ENCODE measurements at places on chromosomes 13 and 19.

DNA sequence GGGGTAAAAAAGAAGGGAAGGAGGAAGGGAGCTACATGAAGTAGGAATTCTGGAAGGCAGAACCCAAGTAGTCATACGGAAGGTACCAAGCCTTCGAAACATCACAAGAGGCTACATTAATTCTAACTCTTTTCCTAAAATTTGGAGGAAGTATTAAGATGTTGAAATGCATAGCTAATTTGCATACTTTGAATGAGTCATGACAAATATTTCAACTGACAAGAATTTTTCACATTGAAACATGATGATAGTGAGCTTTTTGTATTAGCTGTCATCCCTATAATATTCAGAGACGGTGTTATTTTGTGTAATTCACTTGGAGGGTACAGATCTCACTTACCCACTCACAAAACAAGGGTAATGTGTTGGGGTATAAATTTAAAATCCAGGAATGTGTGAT is 9.1 kb upstream of the ACOD1 start:
- no peak for DNase-seq

GRCh38 chr19:16721051-16721450 is 1.4 kb downstream of the NWD1 start:
- no peak for DNase-seq

DNA sequence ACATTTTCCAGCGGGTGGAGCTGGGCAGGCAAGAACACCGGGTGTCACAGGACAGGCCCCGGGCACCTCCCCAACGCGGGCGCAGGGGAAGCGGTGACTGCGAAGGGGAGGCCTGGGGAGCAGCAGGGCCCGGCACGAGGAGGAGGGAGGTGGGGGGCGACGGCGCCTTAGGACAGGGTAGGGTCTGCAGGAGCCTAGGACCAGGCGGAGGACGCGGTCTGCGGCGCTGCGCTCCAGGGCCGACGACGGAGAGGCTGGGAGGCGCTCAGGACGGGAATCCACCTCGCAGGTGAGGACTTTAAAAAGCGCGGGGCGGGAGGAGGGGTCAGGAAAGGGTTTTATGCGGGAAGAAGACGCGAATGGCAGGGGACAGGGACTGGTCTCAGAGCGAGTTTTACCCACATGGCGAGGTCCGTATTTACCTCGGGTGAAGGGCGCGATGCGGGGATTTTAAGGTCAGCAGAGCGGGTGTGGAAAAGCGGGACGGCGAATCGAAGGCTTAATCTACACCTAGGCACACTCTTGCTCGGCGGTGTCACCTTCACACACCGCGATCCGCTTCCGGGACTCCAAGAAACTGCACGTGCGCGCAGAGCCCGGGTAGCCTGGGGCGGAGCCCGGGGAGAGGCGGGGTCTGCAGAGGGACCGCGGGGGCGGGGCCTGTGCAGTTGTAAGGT is 13.5 kb downstream of the ERVV-2 start:
- no peak for DNase-seq

GRCh38 chr13:27541386-27541785 is 78.9 kb downstream of the LNX2 start:
- DNase-seq = no peak

DNA sequence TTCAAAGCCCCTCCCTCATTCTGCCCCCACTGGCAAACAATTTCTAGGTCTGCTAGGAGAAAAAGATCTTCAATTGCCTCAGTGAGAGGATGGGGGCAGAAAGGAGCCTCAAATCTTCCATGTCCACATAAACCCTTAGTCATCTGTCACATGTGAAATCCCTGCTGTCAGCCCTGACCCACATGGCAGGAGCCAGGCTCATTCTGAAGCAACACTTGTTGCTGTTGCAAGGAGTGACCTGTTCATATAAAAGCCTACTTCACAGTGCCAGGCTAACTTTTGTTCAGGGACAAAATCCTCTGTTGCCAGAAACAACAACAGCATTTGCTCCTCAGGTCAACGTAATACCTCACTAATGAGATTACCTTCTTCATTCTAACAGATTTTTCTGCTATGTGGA is 70.5 kb downstream of the IRS2 start:
- DNase-seq = no peak

DNA sequence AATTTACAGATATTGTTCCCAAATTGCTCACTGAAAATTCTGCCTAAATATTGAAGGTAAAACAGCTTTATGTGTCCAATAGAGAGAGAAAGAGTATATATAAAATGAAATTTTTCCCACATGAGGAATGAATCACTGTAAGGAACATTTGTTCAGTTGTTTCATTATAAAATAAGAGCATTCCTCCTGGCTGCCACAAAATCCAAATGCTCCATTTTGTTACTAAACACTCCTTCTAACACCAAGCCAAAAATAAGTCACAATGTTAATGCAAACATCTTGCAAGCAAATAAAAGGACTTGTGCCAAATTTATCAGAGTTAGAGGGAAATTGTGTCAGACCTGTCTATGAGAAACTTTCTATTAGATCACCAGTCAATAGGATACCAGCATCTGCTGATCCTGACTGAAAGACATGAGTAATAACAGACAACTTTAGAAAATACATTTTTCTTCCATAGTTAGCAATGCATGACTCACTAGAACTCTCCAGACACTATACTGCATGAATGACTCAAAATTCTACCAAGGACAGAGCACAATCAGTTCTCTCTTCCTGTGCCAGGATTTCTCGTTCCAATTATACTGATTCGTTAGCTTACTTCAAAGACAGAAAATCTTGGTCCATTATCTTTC is 83.5 kb upstream of the FNDC3A start:
- no peak for DNase-seq

GRCh38 chr13:113851480-113851803 is 12.4 kb downstream of the GAS6 start:
- no peak for DNase-seq

DNA sequence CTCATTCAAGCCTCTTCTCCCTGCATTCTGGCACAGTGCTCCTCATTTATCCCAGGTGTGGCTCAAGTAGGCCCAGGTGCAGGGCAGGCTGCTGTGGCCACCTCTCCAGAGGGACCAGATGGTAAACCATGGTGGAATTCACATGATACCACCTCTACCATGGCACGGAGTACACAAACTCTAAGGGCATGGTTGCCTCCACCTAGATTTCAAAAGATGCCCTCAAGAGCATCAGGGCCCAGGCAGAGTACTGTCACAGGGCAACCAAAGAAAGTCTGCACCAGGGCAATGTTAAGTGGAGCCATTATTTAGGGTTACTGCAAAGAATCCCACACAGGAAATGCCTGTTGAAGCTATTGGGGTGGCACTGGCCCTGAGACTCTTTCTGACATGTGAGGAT is 647.1 kb upstream of the MIR17HG start:
- DNase-seq = no peak

GRCh38 chr19:35195830-35196229 is 32.7 kb downstream of the FAM187B start:
- no peak for DNase-seq

DNA sequence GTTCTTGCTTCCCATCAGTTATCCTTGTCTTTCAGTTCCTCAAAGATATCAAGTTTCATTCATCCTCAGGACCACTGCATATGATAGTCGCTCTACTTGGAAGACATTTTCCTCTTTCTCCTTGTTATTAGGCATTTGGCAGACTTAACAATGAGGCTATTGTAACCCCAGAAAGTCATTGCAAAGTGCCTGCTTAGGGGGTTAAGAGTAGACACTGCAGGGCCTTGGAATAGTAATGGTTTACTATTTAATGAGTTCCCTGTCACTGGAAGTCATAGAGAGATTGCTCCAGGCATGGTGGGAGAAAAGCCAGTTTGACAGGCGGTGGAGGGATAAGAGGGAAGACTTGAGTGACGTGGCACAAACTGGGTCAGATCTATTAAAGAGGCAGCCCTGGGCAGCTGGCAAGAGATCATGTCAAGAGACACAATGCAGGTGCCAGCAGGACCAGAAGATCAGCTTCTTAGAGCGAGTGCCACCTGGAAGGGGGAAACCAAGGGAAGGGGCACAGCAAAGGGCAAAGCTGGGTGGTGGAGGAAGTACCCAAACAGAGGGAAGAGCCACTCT is 16.8 kb upstream of the CPB2 start:
- no peak for DNase-seq

GRCh38 chr13:25887962-25888655 is 163.7 kb downstream of the SHISA2 start:
- DNase-seq = no peak

- DNase-seq = no peak
Measured at GRCh38 chr19:16089010-16089846, 12.9 kb downstream of the TPM4 start.

DNA sequence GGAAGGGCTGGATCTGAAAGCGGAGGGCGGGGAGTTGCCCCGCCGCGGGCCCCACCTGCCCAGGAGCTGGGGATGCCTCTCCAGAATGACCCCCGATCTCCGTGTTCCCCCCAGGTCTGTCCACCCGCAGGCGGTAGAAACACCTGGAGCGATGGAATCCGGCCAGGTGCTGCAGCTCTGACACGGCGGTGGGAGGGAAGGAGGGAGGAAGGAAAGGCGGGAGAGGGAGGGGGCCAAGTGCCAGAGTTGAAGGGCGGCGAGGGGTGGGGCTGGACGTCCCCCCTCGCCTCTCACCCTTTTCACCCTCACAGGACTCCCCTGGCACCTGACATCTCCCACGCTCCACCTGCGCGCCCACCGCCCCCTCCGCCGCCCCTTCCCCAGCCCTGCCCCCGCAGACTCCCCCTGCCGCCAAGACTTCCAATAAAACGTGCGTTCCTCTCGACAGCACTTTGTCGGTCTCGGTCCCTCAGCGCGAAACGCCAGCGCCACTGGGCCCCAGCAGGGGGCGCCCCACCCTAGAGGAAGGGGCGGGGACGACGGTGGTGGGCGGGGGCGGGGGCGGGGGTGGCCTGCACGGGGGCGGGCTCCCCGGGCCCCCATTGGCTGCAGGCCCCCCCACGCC is 337 bp upstream of the FXYD7 start:
- peak; percentile 61 for DNase-seq

DNA sequence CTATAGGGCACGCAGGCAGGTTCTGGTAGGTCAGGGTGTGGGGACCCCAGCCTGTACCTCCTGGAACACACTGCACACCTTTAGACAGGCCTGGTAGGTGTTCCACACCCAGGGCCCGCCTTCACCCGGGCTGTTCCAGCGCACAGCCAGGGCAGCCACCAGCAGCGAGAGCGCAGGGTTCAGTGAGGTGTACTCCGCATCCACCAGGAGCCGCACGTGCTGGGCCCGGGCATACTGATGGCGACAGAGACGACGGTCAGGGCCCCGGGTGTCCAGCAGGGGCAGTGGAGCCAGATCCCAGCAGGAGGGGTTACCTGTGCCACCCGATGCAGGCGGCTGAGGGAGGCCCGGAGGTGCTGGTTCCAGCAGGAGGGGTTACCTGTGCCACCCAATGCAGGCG is 6.0 kb downstream of the PRODH2 start:
- DNase-seq = no peak

DNA sequence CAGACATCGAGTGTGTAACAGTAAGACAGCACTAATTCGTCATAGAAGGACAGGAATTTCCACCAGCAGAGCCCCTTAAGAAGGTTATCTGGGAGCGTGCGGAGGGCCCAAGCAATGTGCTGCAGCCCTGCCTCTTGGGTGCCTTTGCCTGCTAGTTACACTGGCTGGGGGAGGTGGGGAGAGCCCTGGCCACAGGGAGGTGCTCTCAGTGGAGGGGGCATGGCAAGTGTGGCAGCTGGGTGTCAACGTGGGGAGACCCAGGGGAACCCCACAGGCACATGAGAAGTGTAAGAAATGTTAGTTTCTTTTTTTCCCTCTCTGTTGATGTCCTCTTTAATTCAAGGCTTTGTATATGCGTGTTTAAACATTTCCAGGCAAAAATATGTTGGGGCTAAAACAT is 50.9 kb upstream of the TMTC4 start:
- no peak for DNase-seq

DNA sequence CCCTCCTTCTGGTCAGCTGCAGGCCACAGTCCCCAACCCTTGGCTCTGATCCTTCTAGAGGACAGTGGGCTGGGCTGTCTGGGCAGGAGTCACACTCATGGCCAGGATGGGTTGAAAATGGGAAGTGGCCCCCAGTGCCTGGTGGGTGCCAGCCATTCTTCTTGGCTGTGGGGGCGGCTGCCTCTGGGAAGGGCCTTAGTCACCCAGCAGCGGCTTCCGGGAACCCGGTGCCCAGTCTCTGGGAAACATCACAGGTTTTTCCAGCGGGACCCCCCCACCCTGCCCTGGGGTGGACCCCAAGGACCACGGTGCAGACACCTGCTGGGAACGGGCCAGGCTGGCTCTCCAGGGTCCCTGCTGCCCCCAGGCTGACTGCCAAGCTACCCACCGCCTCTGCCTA is 27.3 kb upstream of the SLC7A10 start:
- DNase-seq = no peak

- no peak for DNase-seq
Measured at GRCh38 chr19:11479898-11480714, 740 bp downstream of the ELAVL3 start.

DNA sequence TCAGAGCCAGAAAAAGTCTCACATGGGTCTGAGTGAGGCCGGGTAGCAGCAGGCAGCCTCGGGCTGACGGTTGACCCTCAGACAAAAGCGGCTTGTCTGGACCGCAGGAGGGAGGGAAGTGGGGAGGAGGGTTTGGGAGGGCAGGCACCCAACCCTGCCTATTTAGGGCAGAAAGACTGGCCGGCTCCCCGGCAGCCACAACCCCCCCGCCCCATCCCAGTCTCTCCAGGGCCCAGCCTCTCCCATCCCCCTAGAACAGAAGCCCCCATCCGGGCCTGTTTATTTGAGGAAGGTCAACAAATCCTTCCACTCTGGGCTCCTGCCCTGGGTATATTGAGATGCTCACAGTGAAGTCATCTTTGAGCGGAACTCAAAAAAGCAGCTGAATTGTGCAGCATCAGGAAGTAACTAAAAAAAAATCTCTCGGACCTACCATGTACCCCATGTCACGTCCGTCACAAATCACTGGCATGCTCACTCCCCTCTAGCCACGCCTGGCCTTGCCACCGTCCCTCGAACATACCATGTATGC is 6.3 kb downstream of the DACT3 start:
- no peak for DNase-seq

GRCh38 chr19:44552324-44552723 is 22.8 kb upstream of the CEACAM20 start:
- no peak for DNase-seq

DNA sequence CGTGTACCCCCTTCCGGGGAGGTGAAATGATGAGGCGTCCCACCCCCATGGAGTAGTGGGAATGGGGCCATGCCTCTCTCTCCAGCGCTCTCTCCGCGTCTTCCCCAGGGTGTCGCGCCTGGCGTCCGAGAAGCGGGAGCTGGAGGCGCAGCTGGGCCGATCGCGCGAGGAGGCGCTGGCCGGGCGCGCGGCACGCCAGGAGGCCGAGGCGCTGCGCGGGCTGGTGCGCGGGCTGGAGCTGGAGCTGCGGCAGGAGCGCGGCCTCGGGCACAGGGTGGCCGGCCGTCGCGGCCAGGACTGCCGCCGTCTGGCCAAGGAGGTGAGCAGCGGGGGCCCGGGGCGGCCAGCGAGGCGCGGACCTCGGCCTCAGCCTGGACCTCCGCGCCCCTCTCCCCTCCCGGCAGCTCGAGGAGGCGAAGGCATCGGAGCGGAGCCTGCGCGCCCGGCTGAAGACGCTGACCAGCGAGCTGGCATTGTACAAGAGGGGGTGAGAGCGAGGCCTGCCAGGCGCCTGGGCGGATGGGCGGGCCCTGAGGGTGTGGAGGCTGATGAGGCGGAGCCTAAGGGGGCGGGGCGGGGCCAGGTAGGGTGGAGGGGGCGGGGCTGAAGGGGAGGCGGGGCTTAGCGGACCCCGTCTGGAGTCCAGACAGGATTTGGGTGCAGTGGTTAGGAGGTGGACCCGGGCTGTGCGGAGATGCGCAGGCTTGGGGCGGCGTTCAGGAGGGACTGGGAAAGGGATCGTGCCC is 7.7 kb downstream of the PGLYRP1 start:
- DNase-seq = no peak
